ENCODE measurements at places on chromosomes 2 and 18.

GRCh38 chr2:25700221-25700660 lies 26.9 kb upstream of the DTNB start:
- peak; percentile 67 for DNase-seq

DNA sequence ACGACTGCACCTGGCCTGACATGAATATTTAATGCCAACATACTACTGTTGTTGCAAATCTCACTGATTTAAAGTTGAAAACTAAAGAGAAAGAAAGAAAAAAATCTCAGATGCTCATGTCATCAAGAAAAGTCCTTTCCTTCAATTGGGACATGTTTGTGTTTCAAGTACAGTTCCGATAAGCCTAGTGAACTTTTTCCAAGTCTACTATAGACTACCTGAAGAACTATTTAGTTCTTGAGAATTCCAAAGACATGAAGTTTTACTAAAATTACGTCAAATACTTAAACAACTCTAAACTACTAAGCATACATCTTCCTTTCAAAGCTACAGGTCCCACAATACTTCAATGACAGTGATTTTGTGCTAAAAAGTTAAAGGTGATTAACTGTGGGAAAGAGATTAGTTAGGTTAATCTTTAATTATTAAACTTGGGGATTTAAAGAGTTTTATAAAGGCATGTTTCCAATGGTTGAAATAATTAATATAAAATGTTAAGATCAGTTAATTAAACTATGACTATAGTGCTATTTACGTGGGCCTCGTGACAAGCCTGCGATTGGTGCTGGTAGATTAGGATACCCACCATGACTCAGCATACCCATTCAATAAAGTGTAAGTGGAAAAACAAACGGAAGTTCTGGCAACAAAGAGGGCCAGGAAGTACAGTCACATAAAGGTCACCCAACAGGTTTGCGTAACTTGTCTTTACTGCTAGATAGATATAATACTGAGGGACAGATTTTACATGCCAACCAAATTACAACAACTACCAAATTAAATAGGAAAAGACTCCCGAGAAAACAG lies 55.5 kb downstream of the SEPTIN10 start:
- peak; percentile 67 for DNase-seq

DNA sequence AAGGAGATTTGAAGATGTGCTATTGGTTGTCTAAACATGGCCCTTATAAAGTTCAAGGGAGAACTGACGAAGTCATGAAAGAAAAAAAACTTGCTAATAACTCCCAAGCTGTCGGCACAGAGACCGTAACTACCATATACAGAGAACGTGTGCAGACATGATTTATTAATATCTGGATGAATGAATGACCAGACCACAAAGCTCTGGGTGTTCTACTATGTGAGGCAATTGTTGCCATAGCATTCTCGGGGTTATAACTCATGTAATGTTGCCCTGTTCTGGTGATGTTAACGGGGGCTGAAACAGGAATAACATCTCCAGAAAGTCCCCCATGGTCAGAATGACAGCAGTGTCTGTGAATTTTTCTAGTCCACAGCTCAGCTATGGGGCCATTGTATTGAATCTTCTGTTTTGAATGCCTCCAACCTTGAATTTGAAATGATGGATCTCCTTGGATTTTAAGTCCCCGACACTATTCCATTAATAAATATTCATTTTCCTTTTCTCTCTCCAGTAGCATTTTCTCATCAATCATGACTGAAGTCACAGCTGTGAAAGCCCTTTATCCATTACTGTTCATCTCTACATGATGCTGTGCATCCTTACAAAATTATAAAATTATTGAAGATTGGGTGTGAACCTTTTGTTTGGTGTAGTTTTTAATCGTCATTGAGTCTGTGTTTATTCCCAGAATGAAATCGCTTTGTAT lies 483.4 kb upstream of the KLHL29 start:
- no peak for DNase-seq

DNA sequence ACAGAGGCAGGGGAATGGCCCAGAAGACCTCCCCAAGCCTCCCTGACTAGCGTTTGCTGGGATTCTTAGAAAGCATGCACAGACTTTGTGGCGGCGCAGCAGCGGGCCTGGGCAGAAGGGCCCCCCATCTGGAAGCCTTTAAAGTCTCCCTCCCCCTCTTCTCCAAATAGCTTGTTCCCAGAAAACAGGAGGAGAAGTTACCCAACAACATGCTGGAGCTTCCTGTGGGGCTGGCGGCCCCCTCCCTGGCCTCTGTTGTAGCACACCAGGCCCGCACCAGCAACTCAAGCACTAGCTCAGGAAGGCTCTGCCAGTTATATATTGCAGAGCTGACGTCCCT lies 334.8 kb downstream of the DYSF start:
- no peak for DNase-seq

DNA sequence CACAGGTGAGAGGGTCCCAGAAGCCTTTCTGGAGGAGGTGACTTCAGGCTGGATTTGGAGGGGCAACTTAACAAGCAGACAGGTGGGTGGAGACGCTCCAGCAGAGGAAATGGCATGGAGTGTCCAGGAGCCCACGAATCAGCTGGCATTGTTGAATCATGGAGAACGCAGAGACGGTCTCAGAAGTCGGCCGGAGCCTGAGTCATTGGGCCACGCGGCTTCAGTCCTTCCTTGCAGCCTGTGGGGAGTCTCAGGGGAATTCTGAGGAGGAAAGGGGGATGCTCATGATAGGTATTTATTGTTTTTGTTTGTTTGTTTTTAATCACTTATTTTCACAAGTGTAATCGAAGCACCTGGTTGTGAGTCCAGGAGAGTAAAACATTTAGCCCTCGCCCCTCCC lies 184.6 kb upstream of the HDAC4 start:
- no peak for DNase-seq

GRCh38 chr2:175476374-175476773 lies 294.9 kb upstream of the ATP5MC3 start:
- no peak for DNase-seq

- DNase-seq, result no peak
These were observed 42.0 kb downstream of the TTR start for GRCh38 chr18:31633392-31634330.

- peak; percentile 51 for DNase-seq
These were observed 2.4 kb downstream of the CFLAR start for GRCh38 chr2:201118121-201118960.

Data from AG09309 (cell line).